Stimulated activated CD4-positive, alpha-beta T cell treated with anti-CD3 and anti-CD28 coated beads, Interleukin-15, amount 100 ng/mL, for 1 hour (primary cell): ENCODE measurements at places on chromosomes 6 and 20.

- no peak for DNase-seq
Observed at GRCh38 chr6:53154071-53154470, 5.4 kb upstream of the GCM1 start.

- DNase-seq = no peak
Observed at GRCh38 chr6:157513619-157514485, 132.9 kb downstream of the ZDHHC14 start.

DNA sequence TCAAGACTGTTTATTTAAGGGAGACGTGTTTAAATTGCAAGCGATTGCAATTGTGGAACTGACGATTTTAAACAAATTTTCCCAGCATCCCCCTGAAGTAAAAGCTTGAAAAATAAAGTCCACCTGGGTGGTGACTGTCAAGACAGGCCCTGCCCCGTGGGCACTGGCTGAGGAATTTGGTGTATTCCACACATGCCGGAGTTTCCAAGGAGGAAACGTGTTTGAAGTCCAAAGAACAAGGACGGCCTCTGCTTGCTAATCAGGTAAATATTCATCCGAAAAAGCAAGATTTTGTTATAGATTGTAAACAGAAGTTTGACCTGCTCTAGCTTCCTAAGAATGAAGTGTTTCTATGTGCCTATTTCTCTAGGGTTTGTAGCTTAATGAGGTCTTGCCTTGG, 505.1 kb downstream of the QKI start:
- no peak for DNase-seq

GRCh38 chr6:154441995-154442310, 68.5 kb downstream of the CNKSR3 start:
- DNase-seq = no peak

- no peak for DNase-seq
Observed at GRCh38 chr6:73942592-73943186, 246.7 kb downstream of the CD109 start.

DNA sequence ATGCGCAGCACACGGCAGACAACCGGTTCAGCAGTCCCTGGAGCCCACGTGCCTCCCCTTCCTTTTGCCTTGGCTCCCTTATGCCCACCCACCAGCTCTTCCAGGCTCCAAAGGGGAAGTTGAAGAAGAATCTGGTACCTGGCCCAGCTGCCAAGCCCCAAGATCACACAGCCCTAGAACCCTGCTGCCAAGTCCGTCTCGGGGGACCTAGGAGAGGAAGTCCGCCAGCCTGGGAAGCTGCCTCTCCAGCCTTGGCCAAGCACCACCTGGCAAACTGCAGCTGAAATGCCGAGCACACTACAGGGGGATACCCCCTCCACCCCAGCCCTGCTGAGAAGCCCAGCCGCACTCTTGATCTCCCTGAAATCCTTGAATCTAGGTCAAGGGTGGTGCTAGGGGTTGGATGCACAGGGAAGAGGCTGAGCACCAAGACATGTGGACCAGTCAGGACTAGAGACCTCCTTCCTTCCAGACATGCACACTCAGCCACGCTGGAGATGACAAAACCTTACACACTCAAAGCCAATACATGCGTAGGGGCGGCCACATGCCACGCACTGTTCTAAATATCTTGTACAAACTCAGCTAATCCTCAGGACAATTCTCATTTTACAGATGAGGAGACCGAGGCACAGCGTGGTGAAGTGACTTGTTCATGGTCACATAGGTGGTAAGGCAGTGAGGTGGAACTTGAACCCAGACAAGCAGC, 124.1 kb downstream of the PREX1 start:
- DNase-seq = no peak

DNA sequence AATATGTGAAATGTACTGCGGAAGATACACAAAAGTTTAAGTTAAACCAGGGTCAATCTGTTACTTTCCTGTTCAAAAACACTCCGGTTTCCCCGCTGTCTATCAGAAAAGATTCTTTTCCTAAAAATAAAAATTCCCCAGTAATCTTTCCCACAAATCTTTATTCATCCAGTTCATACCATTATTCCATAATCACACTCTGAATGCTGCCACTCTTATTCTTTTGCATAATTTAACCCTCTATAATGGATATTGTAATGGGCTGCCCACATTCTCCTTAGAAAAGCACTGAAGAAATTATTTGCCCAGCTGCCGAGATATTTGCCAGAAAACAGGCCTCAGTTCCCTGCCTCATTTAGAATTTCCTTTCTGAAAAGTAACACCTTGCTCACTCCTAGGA, 68.6 kb downstream of the EPHA7 start:
- DNase-seq = no peak

DNA sequence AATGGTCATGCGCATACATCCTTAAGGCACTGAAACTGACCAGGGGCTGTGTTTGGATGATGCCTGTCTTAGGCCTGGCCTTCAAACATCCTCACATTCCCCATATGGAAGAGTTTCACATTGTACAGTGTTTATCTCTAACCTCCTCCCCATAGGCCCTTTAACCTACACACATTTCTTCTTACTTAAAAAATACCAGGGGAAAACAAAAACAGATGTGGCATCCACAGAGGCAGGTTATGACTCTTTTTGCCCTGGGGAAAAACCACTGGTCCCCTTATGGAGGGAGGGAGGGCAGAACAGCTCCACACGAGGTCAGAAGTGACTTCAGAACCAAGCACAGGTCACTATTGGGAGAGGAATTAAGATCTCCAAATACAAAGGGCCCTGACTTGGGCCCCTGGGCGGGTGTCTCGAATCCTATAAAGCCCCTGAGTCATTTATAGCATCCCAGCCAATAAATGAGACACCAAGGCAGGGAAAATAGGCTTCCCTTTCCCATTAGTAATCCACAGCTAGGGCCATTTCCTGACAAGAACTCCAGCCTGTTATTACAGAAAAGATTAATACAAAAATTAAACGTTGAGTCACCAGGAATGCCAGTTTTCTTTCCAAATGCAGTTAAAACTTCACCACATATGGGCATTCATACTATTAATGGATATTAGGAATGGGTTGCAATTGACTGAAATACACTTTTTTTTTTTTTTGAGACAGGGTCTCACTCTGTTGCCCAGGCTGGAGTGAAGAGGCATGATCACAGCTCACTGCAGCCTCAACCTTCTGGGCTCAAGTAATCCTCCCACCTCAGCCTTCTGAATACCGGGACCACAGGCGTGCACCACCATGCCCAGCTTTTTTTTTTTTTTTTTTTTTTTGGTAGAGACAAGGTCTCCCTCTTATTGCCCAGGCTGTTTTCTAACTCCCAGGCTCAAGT, 107.2 kb downstream of the ATP9A start:
- DNase-seq = no peak

DNA sequence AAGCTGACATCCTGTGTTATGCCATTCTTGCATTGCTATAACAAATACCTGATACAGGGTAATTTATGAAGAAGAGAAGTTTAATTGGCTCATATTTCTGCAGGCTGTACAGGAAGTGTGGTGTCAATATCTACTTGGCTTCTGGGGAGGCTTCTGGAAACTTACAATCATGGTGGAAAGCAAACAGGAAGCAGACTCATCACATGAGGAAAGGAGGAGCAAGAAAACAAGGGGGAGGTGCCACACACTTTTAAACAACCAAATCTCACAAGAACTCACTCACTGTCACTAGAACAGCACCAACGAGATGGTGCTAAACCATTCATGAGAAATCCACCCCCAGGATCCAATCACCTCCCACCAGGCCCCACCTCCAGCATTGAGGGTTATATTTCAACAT, 143.1 kb upstream of the GGTLC1 start:
- DNase-seq = no peak

GRCh38 chr6:83853178-83854000, at the start of gene RIPPLY2:
RIPPLY2 (plus strand) TSS chr6:83853360; CDS start chr6:83853417, 57 bp downstream.
- DNase-seq = no peak

DNA sequence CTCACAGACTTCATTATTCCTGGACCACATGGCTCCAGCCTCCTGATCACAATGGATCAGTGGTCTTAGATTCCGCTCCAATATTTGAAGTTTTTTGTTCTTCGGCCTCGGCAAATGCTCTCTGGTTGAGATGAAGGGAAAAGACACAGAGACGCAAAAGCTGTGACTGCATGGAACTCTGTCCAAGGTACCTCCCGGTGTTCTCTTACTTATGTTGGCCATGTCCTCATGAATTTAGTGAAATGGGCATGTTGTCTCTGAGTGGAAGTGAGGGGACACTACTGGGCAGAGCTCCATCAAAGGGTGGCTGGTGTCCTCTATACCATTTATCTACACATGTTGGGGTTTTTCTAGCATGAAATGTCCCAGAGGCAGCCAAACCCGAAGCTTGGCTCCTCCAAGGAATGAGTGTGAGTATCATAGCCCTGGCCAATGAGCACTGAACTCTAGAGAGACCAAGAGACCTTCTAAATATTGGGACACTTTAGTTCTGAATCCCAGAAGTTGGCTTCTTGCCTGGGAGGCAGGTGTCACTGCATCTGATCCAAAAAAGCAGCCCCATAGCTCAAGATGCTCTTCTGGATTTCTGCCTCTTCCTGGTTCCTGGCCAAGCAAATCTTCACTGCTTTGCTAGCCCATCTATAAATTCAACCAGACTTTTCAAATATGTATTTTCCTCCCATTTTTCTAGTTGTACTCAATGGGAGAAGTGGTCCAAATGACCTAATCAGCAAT, 34.1 kb downstream of the HLA-G start:
- DNase-seq = no peak

DNA sequence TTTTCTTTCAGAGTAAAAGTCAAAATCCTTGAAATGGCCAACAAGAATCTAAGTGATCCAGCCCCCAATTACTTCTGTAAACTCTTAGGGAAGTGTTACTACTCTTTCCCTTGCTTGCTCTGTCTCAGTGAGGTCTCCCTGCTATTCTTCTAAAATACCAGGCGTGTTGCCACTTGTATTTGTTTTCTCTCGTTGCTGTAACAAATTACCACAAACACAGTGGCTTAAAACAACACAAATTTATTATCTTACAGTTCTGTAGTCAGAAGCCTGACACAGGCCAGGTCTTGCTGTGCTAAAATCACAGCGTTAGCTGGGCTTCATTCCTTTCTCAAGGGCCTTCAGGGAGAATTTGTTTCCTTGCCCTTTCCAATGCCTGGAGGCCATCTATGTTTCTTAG, 59.9 kb downstream of the HECA start:
- no peak for DNase-seq

GRCh38 chr6:38739532-38739931, 24.4 kb downstream of the DNAH8 start:
- DNase-seq = no peak

DNA sequence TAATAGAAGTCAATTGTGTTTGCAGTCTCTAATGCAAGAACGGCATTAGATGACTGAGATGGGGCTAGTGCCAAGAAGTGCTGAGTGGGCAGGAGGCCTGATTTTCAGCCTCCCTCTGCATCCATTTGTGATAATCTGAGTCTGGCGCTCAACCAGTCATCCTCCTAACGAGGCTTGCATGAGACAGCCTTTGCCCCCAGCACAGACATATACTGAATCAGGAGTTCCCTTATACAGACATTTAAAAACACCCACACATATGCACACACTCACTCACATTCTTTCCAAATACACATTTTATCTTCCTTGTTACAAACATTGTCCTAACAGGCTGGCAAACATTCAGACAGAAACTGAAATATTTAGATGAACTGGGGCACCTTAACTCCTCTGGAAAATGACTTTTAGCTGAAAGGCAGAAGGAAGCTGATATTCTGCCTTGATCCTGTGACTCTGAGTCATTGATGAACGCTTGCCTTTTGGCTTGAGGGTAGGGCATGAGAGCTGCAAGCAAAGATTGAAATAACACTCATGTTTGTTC, 562.3 kb downstream of the DHX35 start:
- no peak for DNase-seq

DNA sequence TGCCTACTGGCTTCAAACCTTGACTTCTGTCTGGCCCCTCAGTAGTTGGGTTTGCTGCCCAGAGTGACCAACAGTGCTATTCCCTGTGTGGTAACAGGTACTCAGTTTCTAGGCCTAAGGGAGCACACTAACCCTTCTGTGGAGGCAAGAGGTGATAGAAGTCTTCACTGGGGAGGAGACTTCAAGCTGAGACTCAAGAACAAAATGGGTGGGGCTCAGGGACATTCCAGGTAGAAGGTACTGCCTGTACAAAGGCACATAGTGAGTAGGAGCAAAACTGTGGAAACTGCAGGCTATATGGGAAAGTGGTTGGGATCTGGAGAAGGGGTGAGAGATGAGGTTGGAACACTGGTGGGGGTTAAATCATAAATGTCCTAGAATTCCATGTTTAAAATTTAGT, 2.3 kb upstream of the SCAND1 start:
- DNase-seq = no peak

GRCh38 chr6:15246666-15247499, 1.0 kb downstream of the JARID2 start:
- no peak for DNase-seq

- no peak for DNase-seq
Observed at GRCh38 chr6:57469072-57469471, 151.6 kb downstream of the PRIM2 start.

DNA sequence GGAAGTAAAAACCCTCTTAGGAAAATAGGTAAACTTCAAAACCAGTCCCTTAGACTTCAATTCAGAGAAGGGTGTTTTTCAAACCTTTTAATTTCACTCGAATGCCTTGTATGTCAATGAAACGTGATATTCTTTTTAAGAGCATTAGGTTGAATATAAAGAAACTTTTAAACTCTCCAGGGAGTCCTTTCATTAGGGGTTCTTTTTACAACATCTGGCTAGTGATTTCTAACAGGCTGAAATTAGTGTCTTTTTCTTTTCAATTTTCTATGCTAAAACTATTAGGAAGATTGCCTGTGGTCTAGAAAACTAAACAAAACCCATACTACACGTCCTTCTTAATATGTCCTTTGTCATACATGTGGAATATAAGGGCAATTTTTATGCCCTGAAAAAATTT, 569.7 kb upstream of the CITED2 start:
- DNase-seq = no peak

- DNase-seq = no peak
Observed at GRCh38 chr6:137769797-137770362, 97.2 kb upstream of the TNFAIP3 start.

- DNase-seq = no peak
Observed at GRCh38 chr6:158255989-158256601, 56.2 kb upstream of the TULP4 start.

DNA sequence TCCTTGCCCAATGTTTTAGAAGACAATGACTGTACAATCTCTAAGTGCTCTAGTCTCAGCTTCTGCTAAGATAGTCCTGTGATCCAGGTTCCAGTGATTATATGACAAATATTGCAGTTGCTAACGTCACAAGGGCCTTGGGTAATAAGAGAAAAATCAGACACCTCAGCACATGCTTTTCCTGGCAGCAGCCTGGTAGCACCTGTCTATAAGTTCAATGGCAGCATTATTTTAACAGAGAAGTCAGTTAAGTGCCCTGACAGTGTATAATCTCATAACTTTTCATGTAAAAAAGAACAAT, 121.3 kb upstream of the BCLAF1 start:
- DNase-seq = no peak
